IPS DF 6.9 (cell line): ENCODE measurements at places on chromosomes 7 and 10.

DNA sequence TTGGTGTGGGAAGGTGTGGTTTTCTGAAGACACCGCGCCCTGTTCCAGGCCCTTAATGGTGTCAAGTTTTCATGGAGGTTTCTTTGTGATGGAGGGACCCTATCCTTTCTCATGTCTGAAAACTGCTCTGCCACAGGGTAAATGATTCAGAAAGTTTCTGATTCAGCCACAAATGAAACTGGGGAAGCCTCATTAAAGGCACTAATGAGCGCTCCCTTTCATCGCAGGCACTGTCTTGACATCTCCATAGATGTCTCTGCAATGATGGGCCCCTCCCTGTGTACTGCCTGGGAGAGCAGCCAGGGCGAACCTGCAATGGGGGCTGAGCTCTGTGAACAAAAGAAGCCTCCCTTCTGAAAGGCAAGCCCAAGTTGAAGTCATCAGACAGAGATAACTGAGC lies 355.3 kb downstream of the PRPF18 start:
- DNase-seq = no peak

GRCh38 chr7:33895025-33895804 lies 10.1 kb upstream of the BMPER start:
- no peak for DNase-seq

DNA sequence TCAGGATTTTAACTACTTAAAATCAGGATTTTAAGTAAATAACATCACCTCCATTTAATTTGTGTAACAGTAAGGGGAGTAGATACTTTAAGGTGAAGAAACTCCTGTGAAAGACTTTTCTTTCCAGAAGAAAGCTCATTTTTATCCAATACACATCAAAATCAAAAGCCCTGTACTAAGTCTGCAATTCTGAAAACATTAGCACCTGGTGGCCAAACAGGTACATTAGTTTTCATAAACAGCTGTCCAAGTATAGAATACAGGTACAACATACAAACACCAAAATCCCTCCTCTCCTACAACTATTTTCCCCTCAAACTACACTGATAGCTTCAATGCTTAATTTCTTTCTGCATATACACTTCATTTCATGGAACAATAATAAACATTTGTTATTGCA lies 22.9 kb downstream of the FAM3C start:
- no peak for DNase-seq

GRCh38 chr7:31192986-31193385 lies 140.9 kb downstream of the ADCYAP1R1 start:
- peak; percentile 75 for DNase-seq
